ENCODE measurements at places on chromosomes 12 and 14.

DNA sequence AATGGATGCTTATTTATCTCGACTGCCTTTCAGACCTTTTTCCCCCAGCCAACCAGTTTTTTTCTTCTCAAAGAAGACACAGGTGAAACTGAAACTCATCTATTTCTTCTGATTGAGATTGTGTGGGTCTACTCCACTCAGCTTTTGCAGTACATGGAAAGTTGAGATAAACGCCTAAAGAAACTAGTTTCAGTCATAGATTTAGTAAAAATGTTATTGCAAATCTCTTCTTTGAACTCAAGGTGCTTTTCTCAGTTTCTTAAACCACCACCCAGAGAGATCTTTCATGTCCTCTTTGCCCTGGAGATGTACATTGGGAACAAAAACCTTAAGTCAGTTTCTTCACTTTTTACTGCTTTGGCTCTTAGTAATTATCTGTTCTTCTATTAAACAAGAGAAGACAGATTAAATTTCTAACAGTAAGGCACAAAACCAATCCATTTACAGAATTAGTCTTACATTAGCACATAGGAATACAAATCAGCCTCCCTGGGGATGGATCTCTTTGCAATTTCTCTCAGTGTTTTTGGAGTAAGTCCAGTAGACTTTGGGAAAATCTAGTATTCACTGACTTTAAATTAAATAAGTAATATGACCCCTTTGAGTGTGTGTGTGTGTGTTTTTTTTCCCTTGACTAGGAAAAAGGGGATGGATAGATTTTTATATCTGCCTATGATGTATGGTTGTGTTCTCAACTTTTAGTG is 11.6 kb downstream of the FBXW8 start:
- DNase-seq = no peak

DNA sequence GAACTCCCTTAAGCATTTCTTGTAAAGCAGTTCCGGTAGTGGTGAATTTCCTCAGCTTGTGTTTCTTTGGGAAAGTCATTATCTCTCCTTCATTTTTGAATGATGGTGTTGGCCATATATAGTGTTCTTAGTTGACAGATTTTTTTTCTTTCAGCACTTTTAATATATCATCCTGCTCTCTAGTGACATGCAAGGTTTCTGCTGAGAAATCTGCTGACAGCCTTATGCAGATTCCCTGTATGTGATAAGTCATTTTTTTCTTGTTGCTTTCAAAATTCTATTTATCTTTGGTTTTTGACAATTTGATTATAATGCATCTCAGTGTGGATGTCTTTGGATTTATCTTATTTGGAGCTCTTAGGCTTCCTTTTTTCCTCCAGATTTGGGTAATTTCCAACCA is 135.7 kb downstream of the PTPRO start:
- no peak for DNase-seq

- no peak for DNase-seq
Measured at GRCh38 chr14:37593511-37594237, 1.4 kb downstream of the FOXA1 start.

GRCh38 chr14:38904959-38905358 is 198.1 kb downstream of the SEC23A start:
- DNase-seq = no peak

DNA sequence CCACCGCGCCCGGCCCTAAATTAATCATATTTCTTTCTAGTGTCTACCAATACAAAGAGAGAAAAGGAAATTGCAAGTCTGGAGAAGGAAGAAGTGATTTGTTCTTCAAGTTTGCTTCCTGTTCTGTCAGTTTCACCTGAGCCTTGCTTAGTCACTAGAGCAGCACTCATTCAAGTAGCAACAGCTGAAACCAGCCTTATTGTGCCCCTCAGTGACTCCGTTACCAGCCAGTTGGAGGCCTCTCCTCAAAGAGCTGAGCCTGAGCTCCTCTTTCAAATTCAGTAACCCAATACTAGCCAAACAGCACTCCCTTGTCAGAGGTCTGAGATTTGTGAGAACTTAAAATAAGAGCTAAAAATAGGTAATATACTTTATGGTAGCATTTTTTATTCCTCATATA is 17.4 kb downstream of the PAWR start:
- DNase-seq = no peak

GRCh38 chr12:124636138-124636978 is 68.9 kb upstream of the NCOR2 start:
- DNase-seq = peak; percentile 49

GRCh38 chr14:103543140-103543539 is 14.1 kb downstream of the TRMT61A start:
- no peak for DNase-seq

GRCh38 chr12:93550748-93551611 is 21.5 kb upstream of the SOCS2 start:
- no peak for DNase-seq

Measured in inflammatory macrophage (primary cell).